SW480 (cell line): ENCODE measurements at places on chromosomes 1 and 21.

GRCh38 chr1:45923343-45923742, 119.9 kb downstream of the MAST2 start:
- DNase-seq: no peak

DNA sequence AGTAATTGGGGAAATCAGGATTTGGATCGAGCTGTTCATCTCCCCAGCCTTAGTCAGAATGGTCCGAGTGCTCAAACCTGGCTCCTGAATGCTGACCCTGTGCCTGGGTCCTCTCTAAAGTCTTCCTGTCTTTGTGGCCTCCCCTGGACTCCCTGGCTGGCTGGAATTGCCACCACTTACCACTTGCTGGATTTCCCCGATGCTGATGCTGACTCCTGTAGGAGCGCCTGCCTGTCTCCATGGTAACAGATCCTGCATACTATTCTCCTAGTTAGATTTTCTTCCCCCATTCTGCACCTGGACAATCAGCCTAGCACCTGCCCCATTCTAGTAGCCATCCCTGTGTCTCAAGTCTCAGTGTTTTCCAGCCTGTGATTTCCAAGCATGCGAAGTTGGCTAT, 382.2 kb upstream of the ESRRG start:
- no peak for DNase-seq

DNA sequence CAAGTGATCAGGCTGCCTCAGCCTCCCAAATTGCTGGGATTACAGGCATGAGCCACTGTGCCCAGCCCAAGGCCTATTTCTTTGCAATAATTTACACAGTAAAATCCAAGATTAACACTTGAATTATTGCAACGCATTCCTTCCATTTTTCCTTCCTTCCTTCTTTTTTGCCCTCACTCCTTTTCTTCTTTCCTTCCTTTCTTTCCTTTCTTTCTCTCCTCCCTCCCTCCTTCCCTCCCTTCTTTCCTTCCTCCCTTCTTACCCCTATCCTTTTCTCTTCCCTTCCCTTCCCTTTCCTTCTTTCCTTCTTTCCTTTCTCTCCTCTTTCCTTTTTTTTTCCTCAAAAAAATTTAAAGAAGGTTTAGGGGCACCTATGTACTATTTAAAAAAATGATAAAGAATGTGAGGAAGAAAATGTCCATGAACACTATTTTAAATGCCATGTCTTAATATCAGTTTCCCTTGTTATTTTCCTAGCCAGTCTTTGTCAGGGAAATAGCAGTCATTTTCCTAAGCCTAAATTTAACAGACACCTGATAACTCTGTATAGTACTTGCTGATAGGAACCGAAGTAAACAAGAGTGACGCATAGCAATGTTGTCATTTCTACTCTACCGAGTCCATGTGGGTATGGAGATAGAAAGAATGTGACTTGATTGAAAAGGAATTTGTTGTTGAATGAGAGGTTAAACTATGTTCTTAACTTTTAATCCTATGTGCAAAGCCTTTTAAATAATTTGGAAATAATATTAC, 79.8 kb upstream of the HMCN1 start:
- no peak for DNase-seq

DNA sequence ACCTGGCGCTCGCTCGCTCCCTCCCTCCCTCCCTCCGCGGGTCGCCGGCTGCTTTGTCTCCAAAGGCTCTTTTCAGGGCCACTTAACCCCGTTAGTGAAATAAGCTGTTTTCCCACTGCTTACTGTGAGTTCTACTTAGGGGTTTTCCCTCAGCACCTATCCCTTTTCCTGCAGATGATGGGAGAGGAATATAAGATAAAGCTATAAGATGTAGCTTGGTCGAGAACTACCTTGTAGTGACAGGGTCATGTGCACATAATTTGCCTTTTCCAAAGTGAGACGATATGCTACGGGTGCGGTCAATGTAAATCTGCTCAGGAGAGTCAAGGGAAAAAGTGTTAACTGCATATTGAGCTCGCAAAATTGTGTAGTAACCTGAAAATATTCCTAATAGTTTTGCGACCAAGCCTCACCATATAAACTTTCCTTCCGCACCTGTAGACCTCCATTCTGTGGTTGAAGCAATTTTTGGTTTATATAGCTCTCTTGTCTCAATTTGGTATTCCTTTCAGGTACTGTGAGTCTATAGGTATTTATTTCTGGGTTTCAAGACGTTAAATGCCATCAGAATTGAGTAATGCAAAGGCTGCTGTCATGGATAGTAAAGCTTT, 55.8 kb upstream of the BOLA1 start:
- peak; percentile 8 for DNase-seq

DNA sequence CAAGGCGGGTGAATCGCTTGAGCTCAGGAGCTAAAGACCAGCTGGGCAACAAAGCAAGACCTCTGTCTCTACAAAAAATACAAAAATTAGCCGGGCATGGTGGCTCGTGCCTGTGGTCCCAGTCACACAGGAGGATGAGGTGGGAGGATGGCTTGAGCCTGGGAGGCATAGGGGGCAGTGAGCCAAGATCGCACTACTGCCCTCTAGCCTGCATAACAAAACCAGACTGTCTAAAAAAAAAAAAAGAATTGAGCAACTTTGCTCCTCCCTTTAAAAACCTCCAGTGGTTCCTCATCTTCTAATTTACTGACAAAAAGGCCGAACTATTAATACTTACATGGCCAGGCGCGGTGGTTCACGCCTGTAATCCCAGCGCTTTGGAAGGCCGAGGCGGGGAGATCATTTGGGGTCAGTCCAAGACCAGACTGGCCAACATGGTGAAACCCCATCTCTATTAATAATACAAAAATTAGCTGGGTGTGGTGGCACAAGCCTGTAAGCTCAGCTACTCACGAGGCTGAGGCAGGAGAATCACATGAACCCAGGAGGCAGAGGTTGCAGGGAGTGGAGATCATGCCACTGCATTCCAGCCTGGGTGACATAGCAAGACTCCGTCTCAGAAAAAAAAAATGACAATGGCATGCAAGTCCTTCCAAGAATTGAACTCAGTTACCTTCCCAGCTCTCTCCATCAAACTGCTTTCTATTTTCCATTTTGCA, 4.4 kb downstream of the ACBD3 start:
- DNase-seq: peak; percentile 18

- no peak for DNase-seq
Observed at GRCh38 chr1:226248091-226248490, 24.6 kb downstream of the MIXL1 start.

- no peak for DNase-seq
Observed at GRCh38 chr1:35836734-35837133, 28.9 kb downstream of the AGO4 start.

- no peak for DNase-seq
Observed at GRCh38 chr1:53361541-53361961, 33.7 kb upstream of the LRP8 start.

DNA sequence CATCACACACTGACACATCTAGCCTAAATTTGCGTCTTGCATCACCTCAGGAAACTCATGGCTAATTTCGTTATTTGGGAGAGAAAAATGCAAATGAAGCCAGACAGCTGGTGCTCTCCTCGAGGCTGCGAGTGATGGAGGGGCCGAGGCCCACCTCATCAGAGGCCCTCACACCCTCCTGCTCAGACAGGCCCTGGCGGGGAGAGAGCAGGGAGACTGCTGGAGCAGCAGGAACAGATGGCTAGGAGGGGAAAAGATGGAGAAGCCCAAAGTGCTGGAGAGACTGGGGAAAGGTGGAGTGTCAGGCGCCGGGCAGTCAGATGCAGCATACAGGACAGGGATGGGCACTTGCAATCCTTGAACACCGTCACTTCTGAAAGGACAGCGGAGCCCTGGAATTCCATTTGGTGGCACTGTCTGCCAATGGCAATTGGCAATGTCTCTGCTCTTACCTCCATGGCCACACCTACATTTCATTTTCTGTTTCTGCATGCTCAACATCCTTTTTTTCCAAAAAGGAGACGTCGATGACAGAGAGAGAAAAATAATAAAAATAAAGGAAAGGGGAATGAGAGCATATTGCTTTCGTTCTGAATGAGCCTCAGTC, 286.2 kb downstream of the SPATA17 start:
- DNase-seq: peak; percentile 2

DNA sequence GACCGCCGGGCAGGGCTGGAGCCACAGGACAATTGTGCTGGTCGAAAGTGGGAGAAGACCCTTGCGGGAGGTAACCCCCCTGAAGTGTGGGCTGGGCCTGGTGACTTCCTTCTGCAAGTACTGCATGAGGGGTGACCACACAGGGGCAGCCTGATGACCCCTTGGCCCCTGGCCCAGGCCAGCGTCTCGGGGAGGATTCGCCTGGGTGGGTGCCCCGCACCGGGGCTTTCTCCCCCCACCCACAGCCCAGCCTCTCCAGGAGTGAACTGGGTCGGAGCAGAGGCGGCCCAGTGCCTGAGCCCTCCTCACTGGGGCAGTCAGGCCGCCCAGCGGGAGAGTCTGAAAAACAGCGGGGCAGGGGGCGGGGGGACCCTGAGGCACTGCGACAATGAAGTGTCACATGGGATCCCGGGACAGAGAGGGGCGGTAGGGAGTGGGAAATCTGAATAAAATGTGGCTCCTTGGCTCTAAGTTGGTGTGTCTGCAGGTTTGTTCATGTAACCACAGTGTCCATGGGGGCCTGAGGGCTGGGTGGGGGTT, 1.6 kb upstream of the DNMT3L start:
- DNase-seq: no peak

DNA sequence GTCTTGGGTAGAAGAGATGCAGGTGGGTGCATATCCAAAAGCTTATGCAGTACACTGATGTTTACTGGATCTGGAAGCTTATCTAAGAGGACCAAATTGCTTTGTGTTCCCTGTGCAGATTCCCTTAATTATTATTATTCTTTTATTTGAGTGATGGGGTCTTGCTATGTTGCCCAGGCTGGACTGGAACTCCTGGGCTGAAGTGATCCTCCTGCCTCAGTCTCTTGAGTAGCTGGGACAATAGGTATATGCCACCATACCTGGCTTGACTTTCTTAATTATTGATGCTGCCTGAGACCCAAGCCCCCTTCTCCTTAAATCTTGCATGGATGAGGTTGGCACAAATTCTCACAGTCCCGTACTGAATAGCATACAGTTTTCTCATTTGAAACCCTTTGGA, 83.0 kb downstream of the MACF1 start:
- no peak for DNase-seq

GRCh38 chr1:115839029-115839678, 1.8 kb downstream of the NHLH2 start:
- DNase-seq: peak; percentile 50

DNA sequence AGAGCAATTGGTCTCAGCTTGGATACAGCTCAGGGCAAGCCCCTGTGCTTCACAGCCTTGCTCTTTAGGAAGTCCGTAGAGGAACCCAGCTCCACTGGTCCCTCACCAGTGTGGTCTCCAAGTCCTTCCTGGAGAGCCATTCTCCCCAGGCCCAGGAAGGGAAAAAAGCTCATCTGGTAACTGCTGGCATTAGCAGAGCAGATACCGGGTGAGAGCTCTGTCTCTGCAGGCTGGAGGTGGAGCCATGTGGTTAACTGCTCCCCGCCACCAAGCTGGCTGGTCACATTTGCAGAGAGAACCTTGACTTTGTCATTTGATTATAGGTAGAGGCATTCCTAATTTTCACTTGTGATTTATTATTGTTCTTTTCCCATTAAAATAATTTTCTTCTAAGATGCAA, 169.6 kb downstream of the ROR1 start:
- DNase-seq: no peak

- no peak for DNase-seq
Observed at GRCh38 chr21:34128674-34129038, 55.3 kb downstream of the MRPS6 start.

DNA sequence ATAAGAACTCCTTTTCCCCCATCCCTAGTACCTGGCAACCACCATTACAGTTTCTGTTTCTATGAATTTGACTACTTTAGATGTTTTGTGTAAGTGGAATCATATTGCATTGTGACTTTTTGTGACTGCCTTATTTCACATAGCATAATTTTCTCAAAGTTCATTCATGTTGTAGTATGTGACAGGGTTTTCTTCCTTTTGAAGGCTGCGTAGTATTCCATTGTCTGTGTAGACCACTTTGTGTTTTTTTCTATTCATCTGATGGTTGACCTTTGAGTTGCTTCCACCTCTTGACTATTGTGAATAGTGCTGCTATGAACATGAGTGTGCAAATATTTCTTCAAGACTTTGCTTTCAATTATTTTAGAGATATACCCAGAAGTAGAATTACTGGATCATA, 225.8 kb upstream of the L1TD1 start:
- DNase-seq: no peak

DNA sequence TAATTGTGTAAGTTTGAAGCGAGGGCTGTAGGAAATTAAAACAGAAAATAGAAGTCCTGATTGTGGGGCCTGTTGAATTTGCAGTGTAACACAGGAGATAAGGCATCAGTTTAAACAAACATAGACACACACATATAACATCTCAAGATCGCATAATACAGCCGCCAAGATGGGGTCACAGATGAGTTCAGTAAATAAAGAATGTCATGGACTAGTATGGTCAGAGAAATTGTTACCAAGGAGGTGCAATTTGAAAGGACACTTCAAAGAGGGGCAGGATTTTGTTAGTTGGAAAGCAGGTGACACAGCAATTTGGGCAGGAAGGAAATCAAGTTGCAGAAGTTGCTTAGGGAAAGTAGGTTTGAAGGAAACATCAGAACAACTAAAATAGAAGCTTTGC, 450.0 kb downstream of the USP25 start:
- DNase-seq: peak; percentile 9

GRCh38 chr21:45200581-45201296, 87.0 kb downstream of the POFUT2 start:
- no peak for DNase-seq

- no peak for DNase-seq
Observed at GRCh38 chr1:206836111-206836510, 29.3 kb upstream of the IL20 start.

DNA sequence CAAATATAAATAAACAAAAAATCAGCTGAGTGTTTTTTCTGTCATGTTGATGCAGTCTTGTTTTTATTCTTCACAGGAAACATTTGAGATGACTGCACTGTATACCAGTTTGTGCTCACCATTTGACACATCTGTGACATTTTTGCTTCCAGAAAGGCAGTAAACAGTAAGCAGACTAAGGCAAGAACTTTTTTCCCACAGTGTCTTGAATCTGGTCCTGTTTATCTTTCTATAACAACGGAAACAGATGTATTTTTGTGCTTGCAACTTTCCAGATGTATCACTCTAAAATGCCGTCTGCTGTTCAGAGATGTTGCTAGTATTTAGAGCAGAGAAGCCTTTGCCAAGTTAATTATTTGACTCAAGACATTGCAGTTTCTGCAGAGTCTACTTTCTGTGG, 105.5 kb downstream of the ZC3H11B start:
- no peak for DNase-seq
